C1 segment of cervical spinal cord (tissue), 14 donors: ENCODE measurements at places on chromosomes 1 and 21.

- no peak for DNase-seq
These were observed 193.2 kb downstream of the FMN2 start for GRCh38 chr1:240284656-240285414.

DNA sequence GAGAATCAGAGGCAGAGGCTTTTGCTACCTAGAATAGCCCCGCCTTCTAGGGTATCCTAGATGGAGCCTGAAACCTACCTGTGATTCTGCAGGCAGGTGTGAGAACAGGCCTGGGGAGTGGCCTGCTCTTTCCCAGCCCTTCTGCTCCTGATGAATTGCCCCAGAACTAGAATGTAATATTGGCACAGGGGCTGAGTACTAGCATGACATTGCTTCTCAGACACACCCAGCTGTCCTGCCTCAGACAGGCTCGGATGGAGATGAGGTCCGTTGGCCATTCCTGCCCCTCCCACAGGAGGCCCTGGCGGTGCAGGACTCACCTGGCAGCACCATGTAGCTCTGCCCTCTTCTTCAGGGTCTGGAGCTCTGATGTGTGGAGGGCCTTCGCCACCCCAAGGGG lies 237.6 kb downstream of the GRIK3 start:
- no peak for DNase-seq

DNA sequence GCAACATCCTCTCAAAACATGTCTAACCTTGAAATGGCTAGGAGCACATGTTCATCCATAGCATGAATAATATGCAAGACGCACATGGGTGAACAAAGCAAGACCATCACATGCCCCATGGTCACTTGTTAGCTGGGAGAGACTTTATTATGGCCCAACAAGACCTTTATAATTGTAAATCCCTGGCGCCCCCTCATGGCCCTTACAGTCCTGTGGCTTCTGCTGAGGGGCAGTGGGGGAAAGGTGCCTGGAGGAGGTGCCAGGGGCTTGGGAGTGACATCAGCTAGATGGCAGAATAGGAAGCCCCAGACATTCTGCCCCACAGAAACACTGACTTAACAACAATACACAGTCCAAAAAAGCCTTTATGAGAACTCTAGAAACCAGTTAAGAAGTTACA lies 51.7 kb downstream of the CSMD2 start:
- no peak for DNase-seq

DNA sequence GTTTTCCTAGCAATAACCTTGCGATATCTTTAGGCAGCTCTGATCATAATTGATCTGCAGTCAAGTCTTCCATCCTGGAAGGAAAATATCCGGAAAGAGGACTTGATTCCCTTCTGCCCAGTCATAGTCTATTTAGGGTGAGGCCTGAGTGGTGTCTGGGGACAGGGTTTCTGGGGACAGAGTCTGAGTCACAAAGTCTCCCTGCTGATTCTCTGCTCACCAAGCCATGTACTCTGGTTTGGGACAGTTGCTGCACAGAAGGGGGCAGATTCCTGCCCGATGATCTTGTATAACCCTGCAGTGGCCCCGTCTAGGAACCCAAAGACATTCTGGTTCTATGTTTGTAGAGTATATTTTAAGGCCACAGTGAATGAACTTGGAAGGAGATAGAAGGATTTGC lies 178.8 kb downstream of the KCNJ6 start:
- DNase-seq: no peak

DNA sequence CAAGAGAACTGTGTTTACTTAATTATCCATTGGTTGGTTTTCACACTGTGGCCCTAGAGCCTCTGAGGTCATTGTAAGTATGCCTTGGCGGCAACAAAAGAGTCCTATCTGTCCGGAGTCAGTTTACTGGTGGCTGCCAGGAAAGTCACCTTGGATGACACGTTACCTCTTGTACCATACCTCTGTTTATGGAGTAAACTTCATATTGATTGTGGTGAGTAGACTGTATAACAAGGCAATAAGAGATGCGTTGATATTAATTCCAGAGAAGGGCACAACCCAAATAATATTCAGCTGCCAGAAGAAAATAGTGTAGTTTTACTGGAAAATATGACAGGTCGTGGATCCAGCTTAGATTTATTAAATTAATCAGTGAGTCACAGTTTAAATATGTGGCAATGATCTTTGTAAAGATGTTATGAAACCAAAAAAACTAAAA lies 20.4 kb upstream of the KIF14 start:
- no peak for DNase-seq

- DNase-seq: no peak
These were observed 708 bp upstream of the RBBP5 start for GRCh38 chr1:205122489-205122882.

- no peak for DNase-seq
These were observed 2.9 kb upstream of the PIGR start for GRCh38 chr1:206949208-206949607.

DNA sequence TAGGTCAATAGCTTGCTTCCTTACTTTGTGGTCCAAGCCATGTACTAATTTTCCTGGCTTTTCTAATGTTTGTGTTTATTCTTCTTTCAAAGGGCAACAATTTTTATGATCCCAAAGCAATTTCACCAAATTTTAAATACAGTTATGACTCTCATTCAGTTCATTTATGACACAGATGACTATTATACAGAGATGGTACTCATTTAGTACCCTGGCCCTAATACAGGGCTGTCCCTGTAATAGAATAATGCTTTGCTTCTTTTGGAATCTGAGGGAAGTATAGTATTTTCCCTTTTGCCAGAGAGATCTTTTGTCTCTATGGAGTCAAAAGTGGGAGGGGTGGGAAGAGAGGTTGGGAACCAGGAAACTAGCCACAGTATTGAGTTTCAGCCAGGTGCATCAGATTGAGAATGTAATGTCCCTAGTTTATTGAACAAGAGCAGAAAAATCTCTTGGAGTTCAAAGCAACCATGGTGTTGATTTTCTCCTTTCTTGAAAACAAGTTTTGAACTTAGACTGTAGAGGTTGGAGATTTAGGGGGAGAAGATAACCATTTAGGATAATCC lies 20.4 kb downstream of the DENND2D start:
- no peak for DNase-seq

DNA sequence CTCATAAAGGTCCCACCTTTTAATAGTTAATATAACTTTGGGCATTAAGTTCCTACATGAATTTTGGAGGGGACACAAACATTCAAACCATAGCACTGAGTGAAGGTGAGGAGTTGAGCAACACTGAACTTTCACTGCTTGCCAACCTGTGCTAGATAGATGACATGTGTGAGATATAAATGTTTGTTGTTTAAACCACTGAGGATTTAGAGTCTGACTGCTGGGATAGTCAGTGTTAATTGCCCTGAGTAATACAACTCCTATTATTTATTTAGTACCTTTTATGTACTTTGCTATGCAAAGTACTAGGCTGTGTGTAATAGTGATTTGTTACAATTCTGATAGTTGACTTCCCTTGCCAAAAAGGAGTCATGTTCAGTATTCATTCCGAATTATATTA lies 32.4 kb upstream of the SLC16A1 start:
- no peak for DNase-seq

GRCh38 chr1:240803151-240803550 lies 191.2 kb upstream of the GREM2 start:
- no peak for DNase-seq
